Endodermal cell (in vitro differentiated cells): ENCODE measurements at places on chromosomes 2 and 18. TPM values are rescaled to one million over a fixed set of nuclear protein-coding genes. Genes with fewer than 3 reads are reported as not detected.
A peak's percentile ranks its signal among the peaks of the same experiment; 100 is the strongest.

IL18R1 gene
- total RNA-seq = 1.5 and 2.2 TPM in 2 replicates

FKBP1B gene
- 28.1 to 35.3 TPM (median 32.3 TPM) in 3 replicates for total RNA-seq

COL6A3 gene
- total RNA-seq = 1.2 and 1.3 TPM in 2 replicates

PSMA8 gene
- total RNA-seq = not detected in 3 replicates

GRHL1 gene
- total RNA-seq = 1.2 to 2.9 TPM (median 2.2 TPM) in 3 replicates

FAM228A gene
- total RNA-seq = not detected in 2 replicates

AMER3 gene
- total RNA-seq = 1.2 and 2.3 TPM in 2 replicates

MC5R gene
- 0.24 TPM in 1 of 2 replicates, not detected in the other for total RNA-seq

NBEAL1 gene
- 18.2 to 22.9 TPM (median 20.4 TPM) in 3 replicates for total RNA-seq

KRTCAP3 gene
- 25.0 and 27.0 TPM in 2 replicates for total RNA-seq

CDH19 gene
- total RNA-seq = not detected in 2 replicates

TMEM198 gene
- total RNA-seq = 2.0 to 2.6 TPM (median 2.4 TPM) in 3 replicates

PROKR1 gene
- 0.73 to 4.0 TPM (median 2.9 TPM) in 3 replicates for total RNA-seq

CPO gene
- total RNA-seq = 1.0 and 1.5 TPM in 2 replicates

LRRTM1 gene
- 3.3 and 5.2 TPM in 2 replicates for total RNA-seq

ACAA2 gene
- total RNA-seq = 126 to 128 TPM (median 126 TPM) in 3 replicates

- no peak for DNase-seq
Measured at GRCh38 chr2:151840216-151841046, 12.2 kb upstream of the ARL5A start.

DNA sequence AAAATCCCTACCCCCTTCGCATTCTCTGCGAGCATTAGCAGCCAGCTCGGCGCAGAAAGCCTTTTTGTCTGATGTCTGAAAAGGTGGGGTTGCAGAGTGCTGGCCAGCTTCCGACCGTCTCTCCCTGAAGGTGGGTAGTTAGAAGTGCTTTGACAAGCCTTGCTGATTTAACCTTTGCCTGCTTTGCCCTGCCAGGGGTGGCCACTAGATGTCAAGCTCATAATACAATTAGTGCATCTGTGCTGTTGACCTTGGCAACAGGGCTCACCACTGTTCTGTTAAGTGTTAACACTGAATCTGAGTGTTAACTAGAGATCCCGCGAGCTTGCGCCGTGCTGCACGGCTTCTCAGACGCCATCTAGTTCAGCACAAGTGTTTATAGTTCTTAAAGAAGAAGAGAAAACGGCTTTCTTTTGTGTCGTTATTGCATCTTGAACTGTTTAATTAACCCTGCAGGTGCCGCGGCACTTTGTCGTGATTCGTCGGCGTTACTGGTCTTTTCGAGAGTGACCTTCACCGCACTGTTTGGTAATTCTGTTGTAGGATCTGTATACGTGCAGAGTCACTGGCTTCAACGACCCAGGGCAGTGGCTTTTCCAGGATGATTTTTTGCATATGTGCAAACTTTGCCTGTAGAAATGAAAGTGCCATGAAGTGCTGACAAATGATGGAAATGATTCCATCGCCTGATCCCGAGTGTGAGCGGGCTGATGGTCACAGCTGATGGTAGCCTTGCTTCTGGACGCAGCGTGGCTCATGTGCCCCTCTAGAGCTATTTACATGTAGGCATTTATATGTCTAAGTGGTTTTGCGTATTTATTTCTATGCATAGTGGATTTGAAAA, 5.5 kb downstream of the SALL3 start:
- DNase-seq = peak; percentile 92

DNA sequence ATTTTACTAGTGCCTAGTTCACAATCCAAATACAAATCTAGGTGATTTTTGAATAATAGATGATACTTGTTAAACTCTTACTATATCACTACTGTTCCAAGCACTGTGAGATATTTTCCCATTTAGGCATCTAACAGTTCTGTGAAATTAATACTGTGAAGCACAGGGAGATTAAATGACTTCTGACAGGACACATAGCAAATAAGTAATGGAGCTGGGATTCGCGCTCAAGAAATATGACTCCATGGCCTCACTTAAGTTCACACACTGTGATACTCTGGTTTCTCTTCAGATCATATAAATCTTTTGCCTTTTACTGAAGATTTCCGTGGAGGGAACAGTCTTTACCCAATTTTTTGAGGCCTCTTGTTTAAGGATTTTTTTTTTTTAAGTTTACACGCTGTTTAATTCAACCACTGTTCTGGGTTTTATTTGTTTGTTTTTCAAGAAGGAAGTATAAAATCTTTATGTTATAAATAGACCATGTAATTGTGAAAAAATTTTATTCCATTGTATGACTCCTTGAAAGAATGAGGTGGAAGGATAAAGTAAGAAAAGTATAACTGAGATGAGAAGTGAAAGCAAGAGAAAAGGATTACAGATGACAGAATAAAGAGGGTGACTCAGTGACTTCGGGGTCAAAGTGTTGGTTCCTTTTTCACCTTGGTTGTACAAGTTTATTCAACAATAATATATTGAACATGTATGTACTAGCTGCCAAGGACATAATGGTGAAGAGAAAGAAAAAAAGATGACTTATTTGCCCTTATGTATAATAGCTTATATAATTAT, 30.2 kb downstream of the RBM45 start:
- no peak for DNase-seq

DNA sequence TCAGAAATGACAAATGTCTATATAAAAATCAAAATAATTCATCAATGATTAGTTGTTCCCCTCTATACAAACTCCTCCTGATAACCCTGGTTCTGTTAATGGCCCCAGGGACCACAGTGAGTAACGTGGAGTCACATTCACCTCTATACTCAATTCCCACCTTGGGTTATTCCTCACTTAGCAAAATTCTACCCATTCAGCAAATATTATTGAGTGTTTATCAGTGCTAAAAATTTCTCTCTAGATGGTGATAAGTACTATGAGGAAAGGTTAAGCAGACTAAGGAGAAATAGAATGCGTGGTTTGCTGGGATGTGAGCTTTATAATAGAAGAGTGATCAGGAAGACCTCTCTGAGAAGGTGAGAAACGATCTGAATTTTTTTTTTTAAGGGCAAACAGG, 1124.5 kb downstream of the BCL11A start:
- no peak for DNase-seq

GRCh38 chr2:119408221-119408619, 23.4 kb upstream of the TMEM37 start:
- DNase-seq = peak; percentile 76

GRCh38 chr2:69977906-69978482, 16.6 kb upstream of the ASPRV1 start:
- DNase-seq = no peak

DNA sequence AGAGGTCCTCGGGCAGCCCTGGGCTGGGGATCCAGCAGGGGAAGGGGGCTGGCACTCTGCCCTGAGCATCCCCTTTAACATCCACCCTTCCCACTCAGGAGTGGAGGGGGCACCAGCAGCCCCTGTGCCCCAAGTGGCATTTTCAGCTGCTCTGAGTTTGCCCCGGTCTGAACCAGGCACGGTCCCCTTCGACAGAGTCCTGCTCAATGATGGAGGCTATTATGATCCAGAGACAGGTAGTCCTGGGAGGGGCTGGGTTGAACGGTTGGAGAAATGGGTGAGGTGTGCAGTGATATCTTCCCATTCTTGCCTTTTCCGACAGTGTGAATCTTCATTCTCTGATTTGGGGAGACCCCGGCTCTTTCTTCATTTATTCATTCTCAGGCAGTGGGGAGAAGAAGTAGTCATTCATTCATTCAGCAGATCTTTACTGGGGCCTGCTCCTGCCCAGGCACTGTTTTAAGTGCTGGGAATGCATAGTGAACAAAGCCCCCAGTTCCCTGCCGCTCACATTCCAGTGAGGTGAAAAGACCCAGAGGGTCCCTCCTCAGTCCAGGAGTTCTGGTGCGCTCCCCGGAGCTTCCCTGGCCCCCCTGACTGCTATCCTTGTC, 1.4 kb upstream of the KHK start:
- DNase-seq = no peak

GRCh38 chr2:96541398-96542152, 5.0 kb downstream of the ARID5A start:
- DNase-seq = peak; percentile 38

GRCh38 chr2:239274391-239275043, 126.3 kb downstream of the HDAC4 start:
- DNase-seq = no peak

DNA sequence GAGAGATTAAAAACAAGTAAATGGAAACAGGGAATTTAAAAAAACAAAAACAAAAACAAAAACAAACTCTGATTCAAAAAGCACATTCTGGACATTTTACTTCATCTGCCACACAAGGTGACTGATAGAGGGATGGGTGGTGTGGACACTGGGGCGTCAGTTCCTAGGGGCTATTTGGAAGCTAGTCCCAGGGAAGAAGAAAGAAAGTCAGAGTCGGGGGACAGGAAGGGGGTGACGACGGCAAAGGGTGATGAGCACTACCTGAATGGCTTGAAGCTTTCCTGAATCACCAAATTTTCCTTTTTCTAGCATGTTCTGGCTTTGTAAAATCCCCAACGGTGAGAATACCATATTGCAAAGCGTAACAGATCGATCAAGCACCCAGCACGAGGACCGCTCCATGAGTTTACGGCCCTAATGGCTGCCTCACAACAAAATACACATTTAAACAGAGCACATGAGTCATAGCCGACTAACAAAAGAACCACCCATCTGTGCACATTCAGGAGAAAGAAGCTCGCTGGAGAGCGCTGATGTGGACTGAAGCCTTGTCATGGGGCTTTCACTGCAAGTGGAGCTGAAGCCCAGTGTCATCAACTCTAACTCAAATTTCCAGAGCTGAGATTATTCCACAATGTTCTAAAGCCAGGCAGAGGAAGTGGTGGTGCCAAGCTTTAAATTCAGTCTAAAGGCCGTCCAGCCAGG, 178.9 kb downstream of the LNPK start:
- DNase-seq = no peak

GRCh38 chr2:59034837-59035236, 793.7 kb upstream of the FANCL start:
- peak; percentile 61 for DNase-seq

- DNase-seq = no peak
Measured at GRCh38 chr2:182553483-182553882, 126.6 kb upstream of the PDE1A start.

- no peak for DNase-seq
Measured at GRCh38 chr2:113872201-113872600, 17.7 kb upstream of the ACTR3 start.

- no peak for DNase-seq
Measured at GRCh38 chr18:23238152-23238531, 102.9 kb downstream of the CABLES1 start.

- no peak for DNase-seq
Measured at GRCh38 chr18:12774982-12775381, 72.1 kb downstream of the PSMG2 start.

- no peak for DNase-seq
Measured at GRCh38 chr18:12944709-12945108, 3.1 kb upstream of the SEH1L start.

DNA sequence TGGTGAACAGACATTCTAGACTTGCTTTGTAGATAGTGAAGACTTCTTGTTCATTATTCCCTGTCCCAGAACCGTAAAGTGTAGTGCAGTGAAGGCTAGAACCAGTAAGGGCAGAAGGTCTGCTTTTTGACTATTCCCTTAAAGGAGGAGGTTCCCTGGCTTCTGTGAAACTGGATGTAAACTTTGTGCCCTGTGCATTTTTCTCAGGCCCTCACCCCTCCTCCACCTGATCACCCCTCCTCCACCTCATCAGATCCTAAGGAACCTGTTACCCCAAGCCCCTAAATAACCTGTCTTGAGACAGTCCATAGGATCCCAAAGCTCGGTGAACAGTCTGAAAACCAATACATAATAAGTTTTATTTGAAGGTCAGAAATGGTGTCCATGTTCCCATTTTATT, 33.7 kb downstream of the SFT2D3 start:
- DNase-seq = no peak

DNA sequence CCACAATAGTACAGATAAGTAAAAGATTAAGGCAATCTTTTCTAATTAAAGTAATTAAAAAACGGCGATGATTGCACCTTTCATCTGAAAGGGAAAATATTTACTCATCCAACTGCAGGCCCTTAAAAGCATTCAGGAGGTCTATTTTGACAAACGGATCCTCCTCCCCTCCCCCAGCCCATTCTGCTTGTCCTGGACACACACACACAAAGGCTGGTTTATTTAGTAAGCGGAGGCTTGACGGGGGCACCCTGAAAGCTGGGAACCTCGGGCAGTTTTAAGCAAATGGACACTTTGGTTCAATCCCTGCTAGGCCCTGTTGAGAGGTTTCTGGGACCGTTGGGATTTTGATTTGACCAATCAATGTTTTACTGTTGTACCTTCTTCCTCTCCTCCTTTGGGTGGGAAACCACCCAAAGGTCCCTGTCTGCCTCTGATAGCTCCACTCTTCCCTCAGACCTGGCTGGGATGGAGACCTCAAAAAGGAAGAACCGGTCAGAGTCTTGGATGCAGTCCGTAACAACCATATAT, 135.8 kb upstream of the HAAO start:
- DNase-seq = no peak

- DNase-seq = no peak
Measured at GRCh38 chr18:50126471-50126870, 68.5 kb downstream of the MYO5B start.

GRCh38 chr18:8747440-8747937, 42.1 kb downstream of the MTCL1 start:
- DNase-seq = no peak

GRCh38 chr2:47160660-47161059, 5.6 kb upstream of the STPG4 start:
- DNase-seq = no peak

GRCh38 chr18:44945888-44946401, 265.3 kb downstream of the SETBP1 start:
- peak; percentile 51 for DNase-seq

GRCh38 chr18:12748671-12749070, 45.8 kb downstream of the PSMG2 start:
- no peak for DNase-seq

DNA sequence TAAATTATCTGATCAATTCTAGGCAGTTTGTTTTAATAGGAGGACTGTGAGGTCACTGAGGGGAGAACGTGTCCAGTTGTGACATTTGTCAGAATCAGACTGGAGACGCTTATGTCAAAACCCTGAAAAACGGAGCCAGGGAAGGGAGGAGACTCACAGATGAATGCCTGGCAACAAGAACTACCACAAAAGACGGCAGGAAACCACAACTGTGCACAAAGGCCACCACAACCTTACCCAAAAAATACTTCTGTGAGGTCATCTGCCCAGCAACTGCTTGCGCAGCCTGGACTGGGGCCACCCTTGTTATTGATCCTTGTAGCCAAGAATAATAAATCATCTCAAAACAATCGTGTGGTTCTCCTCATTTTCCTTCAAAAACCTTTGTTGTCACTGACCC, 173.0 kb upstream of the ALKAL2 start:
- DNase-seq = no peak

GRCh38 chr2:100862081-100862480, 42.1 kb downstream of the NPAS2 start:
- DNase-seq = no peak

DNA sequence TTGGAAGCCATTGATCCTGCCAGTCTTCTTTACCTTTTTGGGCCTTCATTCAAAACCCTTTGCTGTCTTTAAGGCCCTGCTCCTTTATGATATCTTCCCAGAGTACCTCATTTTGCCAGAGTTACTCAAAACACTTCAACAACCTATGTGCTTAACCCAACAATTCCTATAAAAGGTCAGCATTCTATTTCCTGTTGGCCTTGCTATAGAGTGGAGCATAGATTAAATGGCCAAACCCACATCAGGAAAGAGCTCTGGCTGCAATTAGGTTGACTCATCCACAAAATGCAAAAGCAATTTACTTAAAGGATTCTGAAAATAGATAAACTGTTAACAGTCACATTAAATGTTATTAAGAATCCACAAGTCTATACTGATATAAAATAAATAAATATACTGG, 21.2 kb downstream of the MRPL33 start:
- DNase-seq = no peak
